Inflammatory macrophage treated with lipopolysaccharide for 4 hours (primary cell): ENCODE measurements at places on chromosomes 7 and 10.
A peak's percentile ranks its signal among the peaks of the same experiment; 100 is the strongest.

DNA sequence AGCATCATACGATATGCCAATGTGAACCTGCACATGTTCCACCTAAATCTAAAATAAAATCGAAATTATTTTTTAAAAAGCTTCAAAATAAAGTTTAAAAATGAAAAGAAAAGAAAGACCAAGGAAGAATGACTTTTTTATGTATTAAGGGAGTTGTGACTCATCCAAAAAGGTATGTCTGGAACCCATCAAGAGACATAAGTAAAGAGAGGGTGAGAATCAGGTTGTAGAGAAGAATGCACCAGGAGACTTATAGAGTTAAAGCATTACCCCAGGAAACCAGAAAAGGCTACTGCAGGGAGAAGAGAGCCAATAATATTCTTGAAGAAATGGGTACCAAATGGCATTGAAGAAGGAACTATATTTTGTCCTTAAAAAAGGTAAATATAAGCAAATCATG is 69.8 kb downstream of the CTTNBP2 start:
- DNase-seq: no peak

- peak; percentile 90 for DNase-seq
Measured at GRCh38 chr10:101031796-101032636, 982 bp downstream of the SFXN3 start.

DNA sequence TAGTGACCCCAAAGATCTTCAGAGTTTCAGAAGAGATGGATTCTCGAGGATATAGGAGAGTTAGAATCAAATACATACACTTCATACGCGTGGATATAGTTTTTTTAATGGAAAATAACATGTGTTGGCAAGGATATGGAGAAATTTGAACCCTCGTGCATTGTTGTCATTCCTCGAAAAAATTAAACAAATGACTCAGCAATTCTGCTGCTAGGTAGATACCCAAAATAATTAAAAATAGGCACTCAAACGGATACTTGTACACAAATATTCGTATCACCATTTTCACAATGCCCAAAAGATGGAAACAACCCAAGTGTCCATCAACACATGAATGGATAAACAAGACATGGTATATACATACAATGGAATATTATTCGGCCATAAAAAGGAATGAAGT is 5.6 kb upstream of the NT5C2 start:
- no peak for DNase-seq

DNA sequence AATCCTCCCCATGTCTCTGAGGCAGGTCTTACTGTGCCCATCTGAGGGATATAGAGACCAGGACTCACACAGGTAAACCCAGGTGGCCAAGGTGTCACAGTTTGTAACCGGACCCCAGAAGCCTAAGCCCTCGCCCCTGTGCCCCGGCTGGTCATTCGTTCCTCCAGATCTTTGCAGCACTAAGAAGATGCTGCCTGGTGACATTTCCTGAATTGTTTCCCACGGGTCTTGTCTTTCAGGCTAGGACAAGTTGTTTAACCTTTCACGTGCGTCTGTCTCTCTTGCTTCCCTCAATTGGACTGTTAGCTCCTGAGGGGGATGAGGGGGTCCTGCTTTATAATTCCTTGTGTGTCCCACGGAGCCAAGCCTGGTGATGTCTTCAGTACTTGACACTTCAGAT is 158.0 kb downstream of the KCNMA1 start:
- no peak for DNase-seq

- DNase-seq: no peak
Measured at GRCh38 chr10:114349522-114350215, 54.6 kb downstream of the AFAP1L2 start.

GRCh38 chr7:121214657-121215056 is 114.1 kb upstream of the WNT16 start:
- no peak for DNase-seq

- DNase-seq: no peak
Measured at GRCh38 chr7:13111230-13111629, 423.8 kb downstream of the ARL4A start.

DNA sequence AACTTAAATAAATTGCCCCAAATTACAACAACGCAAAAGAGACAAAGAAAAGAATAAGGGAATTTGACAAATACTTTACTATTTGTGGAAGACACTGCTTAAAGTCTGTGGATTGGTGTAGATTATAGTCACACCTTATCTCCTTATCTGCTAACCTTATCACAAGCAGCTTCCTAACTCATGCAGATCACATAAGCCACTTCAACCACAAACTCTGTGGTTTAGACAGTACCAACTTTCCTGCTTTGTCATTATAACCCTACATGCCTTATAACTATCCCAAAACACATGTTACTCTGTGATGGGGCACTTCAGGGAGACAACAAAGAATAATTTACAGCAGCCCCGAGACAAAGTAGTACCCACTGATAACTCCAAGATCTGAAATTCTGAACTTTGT is 41.5 kb upstream of the PPP3CB start:
- DNase-seq: no peak

DNA sequence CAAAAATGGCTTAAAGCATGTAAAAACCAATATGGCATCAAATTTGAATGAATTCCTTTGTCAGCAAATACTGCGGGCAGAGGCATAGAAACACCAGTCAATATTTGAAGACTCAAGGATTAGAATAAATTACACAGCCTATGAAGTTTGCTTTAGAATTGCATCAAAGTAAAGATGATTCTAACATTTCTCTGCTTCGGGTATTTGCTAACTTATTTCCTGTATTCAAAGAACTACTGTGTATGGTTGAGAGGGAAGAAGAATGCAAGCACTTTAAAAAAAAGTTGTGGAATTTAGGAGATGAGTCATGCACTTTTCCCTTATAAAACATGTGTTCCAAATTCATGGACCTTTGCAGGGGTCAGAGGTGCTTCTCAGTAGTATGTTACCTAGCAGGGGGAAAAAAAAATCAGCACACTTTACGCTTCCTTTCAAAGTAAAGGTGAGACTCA is 90.1 kb downstream of the PIP4K2A start:
- peak; percentile 23 for DNase-seq

- DNase-seq: no peak
Measured at GRCh38 chr10:72013202-72013945, 49.2 kb downstream of the CHST3 start.

- no peak for DNase-seq
Measured at GRCh38 chr10:132377326-132377725, 19.7 kb upstream of the PWWP2B start.

DNA sequence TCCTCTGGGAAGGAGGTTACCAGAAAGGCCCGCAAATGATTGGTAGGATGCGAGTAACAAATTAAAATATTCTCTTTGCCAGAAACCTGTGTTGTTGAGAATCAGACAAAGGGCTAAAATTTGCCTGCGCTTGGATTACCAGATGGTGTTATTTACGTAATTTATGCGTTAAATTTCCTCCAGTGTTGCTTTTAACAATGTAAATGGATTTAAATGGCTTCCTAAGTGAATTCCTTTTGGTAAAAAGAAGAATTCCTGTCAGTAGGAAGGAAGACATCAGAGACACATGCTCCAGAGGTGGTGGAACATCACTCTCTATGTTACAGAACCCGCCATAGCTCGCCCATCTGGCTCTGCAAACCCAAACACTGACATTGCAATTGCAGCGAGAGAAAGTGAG is 520.6 kb downstream of the GALNT17 start:
- no peak for DNase-seq

DNA sequence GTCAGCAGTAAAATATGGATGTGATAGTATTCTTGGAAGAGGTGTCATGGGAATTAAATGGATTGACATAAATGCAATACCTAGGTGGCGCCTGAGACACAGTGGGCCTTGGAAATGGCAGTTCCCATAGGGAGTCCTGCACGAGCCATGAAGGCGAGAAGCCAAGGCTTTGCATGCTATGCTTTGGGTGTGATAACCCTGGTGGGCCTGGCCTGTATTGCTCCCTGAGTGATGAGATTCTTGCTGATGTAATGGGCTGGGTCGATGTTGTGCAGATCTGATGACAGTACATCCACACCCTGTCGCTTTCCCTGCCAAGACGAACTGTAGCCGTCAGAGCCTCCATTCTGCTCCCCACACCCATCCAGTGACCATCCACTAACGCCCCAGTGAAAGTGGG is 46.4 kb downstream of the CREB5 start:
- no peak for DNase-seq

GRCh38 chr10:6065835-6066234 is 3.7 kb upstream of the IL2RA start:
- peak; percentile 75 for DNase-seq

- no peak for DNase-seq
Measured at GRCh38 chr7:34453150-34453549, 204.9 kb upstream of the NPSR1 start.

DNA sequence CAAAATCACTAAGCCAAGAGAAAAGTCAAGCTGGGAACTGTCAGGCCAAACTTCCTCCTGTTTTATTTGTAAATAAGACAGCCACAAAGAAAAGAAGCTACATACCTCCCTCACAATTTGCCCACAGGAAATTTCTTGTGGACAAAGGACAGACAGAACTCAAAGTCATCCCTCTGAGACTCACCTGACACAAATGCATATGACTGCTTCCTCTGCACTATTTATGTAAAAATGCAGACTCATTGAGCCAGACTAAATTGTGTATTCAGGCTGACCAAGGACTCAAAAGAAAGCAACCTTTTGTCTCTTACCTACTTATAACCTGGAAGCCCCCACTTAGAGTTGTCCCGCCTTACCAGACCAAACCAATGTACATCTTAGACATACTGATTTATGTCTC is 11.8 kb downstream of the TOMM7 start:
- no peak for DNase-seq

DNA sequence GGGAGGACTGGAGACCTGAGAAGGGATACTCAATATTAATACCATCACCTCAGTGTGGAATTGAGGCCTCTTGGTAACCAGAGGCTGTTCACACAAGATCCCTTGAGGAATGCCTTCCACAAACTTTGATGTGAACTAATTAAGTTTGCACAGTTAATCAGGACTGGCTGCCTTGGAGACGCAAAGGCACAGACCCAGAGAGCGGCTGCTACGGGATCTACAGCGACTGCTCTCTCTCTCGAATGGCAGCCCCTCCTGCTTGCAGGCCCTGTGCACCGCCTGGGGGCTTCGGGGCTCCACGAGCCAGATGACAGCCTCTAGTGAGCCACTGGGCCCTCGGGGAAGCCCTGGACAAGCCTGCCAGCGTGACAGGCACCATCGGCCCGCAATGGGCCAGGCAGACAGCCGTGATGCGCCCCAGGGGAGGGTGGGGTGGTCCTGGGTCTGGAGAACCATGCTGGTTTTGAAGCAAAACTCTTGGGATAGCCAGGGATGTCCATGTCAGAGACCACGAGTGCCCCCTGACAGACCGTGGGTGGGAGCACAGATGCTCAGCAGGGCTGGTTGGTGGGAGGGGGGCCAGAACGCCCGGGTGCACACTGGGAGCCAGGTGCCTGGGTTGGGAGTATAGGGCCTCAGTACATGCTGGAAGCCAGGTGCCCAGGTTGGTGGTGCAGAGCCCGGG is 195.6 kb downstream of the ELFN1 start:
- DNase-seq: no peak

DNA sequence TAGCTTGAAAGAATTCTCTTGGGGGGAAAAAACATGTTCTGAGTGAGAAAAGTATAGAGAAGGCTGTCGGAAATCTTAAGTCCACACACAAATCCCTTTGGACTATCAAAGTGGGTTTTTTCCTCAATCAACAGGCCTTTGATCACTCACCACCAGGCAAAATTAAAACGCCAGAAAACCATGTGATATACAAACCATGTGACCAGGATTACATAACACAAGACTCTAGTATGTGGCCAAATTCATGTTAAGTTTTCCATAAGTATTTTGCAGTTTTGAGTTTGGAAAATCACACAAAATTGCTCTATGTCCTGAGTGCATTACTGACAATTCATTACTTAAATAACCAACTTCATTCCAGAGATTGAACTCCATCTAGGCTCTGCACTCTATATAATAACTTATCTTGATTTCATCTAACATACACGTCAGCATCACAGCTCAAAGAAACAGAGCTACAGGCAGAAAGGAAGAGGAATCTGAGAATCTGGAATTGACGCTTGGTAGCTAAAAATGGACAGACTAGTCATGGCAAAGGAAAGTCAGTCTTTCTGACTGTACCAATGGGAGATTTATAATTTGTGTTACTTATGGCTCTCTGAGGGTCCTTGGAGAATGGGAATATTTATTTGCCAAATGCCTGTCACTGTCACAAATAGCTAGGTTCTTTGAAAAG is 383.5 kb downstream of the SFMBT2 start:
- peak; percentile 13 for DNase-seq

- no peak for DNase-seq
Measured at GRCh38 chr10:130687566-130687965, 551.4 kb downstream of the GLRX3 start.

GRCh38 chr10:94108200-94108599 is 114.5 kb downstream of the PLCE1 start:
- no peak for DNase-seq

DNA sequence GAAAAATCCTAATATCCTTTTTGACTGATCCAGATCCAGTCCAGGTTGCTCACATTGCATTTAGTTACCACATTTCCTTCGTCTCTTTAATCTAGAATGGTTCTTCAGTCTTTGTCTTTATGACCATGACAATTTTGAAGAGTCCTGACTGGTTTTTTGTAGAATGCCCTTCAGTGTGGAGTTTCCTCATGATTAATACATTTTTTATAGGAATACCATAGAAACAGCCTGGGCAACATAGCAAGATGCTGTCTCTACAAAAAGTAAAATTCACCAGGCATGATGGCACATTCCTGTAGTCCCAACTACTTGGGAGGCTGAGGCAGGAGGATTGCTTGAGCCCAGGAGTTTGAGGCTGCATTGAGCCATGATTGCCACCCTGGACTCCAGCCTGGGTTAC is 285.0 kb upstream of the KAT6B start:
- DNase-seq: no peak

DNA sequence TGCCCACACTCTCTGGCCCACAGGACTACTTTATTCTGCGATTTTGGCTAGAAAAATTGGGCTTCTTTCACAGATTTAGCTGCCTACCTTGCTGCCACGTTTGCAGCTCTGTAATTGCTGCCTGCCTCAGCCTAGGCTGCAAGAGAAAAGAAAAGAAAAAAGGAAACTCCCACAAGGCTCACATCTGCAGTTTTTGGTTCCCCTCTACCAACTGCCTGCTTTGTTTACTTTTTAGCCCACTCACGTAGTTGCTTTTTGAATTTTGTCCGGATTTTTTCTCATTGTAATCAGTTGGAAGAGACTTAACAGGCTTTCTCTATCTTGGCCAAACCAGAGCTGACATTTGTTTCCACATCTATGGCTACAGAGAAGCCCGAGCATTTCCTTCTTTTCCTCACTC is 24.3 kb downstream of the SUN3 start:
- peak; percentile 7 for DNase-seq

DNA sequence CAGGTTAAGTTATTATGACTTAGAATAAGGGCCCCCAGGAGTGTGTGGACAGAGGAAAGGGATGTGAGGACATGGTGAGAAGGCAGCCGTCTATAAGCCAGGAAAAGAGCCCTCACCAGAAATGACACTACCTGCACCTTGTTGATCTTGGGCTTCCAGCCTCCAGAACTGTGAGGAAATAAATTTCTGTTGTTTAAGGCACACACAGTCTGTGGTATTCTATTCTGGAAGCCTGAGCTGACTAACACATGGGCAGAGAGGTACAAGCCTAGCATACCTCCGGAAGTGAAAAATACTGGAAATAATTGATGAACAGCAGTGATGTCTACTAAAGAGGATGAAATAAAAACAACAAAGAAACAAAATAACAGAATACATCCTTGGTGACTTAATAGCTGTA is 46.1 kb upstream of the GRB10 start:
- no peak for DNase-seq

GRCh38 chr7:44225566-44226395 is 25.0 kb downstream of the YKT6 start:
- DNase-seq: no peak

GRCh38 chr10:84012831-84013458 is 126.4 kb upstream of the GHITM start:
- DNase-seq: no peak
